ENCODE measurements at places on chromosomes 1 and 21.

DNA sequence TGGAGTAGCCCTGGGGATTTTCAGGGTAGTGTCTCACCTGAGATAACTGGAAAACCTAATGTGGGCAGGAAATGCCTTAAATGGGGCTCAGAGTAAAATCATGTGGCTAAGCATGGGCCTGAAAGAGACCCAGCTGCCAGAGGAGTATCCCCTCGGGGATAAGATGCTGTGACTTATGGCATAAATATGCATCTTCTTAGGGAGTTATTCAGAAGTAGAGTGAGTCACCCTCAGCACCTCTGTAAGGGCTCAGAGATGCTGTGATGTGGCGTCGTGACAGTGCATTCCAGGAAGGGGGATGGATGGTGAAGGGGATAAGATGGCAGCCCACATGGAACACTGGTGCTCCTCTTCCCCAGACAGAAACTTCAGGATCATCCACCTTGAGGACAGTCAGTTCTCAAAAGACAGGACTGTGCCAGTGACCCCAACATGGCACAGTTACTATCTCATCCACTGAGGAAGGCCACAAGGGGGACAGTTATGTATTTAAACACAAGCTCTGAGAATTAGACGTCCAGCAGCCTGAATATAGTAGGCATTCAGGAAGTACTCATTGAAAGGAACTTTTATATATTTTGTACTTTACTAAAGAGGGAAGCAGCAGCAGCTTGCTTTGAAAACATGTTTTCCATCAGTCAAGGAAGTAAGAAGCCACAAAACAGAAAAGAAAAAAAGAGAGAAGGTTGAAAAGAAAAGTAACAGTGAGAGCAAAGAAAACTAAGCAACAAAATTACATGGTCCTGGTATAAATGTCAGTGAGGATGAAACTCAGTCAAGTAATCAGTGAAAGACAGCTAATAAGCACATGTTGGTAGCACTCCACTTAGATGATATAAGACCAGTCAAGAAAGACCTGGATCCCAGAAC lies 8.3 kb downstream of the IL24 start:
- no peak for DNase-seq

GRCh38 chr1:230797942-230798365 lies 50.8 kb downstream of the CAPN9 start:
- no peak for DNase-seq

DNA sequence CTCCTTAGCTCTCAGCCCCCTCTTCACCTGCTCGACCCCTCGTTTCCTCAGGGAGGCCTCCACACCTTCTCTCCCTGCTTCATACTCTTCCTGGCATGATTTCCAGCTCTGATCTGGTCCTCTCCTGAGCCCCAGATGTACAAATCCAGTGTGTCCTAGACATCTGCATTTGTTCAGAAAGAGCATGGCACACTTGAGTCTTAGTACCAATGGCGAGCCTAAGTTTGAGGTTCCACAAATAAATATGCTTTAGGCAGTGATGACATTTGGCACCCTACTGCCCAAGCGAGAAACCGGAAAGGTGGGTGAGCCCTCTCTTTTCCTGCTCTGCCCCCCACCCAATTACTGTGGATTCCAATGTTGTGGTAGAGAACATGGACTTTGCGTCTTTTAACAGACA lies 34.0 kb downstream of the ATP1A1 start:
- no peak for DNase-seq

GRCh38 chr1:1550591-1551432 lies 10.4 kb upstream of the TMEM240 start:
- DNase-seq: no peak
